Panc1 (cell line): ENCODE measurements at places on chromosomes 5 and 9.

GRCh38 chr5:8749556-8749955, 796.3 kb downstream of the SEMA5A start:
- DNase-seq = no peak

DNA sequence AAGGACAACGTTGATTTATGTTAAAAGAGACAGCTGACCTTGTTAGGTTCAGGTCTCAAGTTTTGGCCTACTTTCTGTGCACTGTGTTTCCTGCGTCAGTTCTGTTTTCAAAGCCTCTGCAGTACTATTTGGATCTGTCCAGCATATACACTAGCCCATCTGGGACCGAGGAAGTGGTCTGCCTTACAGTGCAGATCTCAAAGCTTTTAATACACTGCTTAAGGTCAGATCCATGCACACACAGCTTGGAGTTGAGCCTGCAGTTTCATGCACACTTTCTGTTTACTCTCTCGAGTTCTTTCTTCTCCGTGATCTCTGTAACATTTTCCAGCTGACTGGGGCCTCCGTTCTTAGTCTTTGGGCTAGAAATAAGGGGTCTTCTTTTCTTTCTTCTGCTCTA, 24.1 kb downstream of the CARTPT start:
- DNase-seq = no peak

GRCh38 chr5:2030131-2030530, 147.4 kb upstream of the IRX4 start:
- no peak for DNase-seq

DNA sequence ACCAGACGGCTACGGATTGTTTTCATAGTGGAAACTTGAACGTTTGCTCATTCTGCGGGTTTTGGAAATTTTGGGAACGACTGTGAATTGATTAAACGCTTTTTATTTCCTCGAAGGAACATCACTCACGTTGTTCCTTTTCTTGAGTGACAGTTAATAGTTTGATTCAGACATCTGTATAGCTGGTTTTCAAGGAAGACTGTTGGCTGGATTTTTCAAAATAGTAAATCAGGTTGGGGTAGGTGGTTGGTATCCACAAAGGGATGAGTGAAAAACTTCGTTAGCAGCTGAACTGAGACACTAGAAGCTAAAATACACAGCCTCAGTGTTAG, 1.1 kb downstream of the TGFBR1 start:
- no peak for DNase-seq

DNA sequence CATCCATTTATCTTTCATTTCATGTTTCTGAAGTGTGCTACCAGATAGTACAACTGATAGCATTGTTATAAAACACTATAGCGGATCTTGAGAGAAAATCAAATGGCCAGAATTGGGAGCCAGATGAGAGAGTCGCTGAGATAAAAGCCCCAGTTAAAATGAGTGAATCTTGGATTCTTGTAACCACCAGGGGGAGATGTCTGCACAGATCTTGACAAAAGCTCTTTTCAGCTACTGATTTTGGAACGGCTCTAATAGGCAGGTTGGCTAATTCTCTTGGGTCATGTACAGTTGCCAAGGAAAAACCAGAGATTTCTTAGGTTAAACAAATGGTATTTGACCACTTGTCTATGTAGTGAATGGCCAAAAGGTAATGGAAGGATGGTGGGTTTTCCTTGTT, 21.7 kb downstream of the F2RL2 start:
- no peak for DNase-seq

GRCh38 chr5:9876451-9876850, 246.3 kb upstream of the TAS2R1 start:
- DNase-seq = no peak

DNA sequence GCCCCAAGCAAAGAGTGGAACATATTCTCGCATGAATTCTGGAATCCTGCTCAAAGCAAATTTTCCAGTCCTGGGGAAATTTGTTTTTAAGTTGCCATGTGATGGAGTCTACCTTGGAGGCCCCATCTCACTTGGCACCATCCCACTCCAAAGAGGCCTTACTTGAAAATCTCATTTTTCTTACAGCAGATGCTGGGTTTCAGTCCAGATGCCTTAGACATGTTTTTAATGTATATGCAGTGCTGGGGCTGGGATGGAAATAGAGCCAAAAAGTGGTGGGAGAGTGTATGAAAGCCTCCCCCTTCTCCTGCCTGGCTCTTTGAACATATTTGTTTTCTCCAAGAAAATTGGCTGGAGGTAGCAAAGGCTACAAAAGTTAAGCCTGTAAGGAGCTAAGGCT, 493.7 kb downstream of the ENC1 start:
- DNase-seq = no peak

- DNase-seq = no peak
Measured at GRCh38 chr5:23635938-23636337, 128.5 kb downstream of the PRDM9 start.

- no peak for DNase-seq
Measured at GRCh38 chr9:69442486-69442885, 117.5 kb downstream of the ENTREP1 start.

- peak; percentile 48 for DNase-seq
Measured at GRCh38 chr5:90932052-90932699, 373.6 kb downstream of the ADGRV1 start.

DNA sequence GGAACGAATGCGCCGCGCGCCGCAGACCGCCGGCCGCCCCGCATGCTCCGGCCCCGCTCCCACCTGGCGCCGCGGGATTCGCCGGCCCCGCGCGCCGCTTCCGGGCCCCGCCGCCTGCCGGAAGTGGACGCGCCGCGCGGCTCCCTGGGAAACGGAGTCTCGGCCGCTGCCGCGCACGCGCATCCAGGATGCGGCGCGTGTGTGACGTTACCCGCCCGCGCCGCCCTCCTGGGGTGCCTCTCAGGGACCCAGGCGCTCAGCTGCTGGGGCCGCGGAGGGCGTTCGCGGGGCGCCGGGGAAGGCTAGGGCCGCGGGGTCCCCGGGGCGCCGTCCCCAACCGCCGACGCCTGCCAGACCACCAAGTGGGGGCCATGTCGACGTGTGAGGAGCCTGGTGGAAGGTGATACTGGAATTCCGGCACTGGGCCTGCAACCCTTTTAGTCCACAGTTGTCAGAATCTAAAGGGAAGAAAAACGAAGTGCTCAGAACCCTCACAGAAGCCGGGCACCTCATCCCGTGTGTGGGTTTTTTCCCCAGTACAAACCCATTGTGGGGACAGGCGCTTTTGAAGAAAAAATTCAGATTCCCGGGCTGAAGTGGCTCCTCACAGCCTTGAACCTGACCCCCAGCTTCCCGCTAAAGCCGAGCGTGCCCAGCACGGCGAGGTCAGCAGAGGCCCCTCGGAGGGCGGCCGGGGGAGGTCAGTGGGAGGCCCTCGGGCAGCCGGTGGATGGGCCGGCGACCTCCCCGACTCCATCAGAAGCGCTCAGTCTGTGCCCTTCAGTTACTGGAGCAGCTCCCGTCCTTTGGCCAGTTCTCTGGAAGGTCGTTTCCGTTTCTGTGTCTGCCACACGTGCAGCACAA, at the start of gene CLPTM1L:
Gene CLPTM1L, minus strand, starts transcription at position 125 of the 864 bp plus-strand sequence. CDS start 258 bp downstream, outside the sequence.
- DNase-seq = peak; percentile 24

GRCh38 chr5:43208658-43209057, 16.6 kb downstream of the NIM1K start:
- DNase-seq = no peak

- no peak for DNase-seq
Measured at GRCh38 chr9:82495884-82496777, 507.6 kb downstream of the SPATA31D1 start.

DNA sequence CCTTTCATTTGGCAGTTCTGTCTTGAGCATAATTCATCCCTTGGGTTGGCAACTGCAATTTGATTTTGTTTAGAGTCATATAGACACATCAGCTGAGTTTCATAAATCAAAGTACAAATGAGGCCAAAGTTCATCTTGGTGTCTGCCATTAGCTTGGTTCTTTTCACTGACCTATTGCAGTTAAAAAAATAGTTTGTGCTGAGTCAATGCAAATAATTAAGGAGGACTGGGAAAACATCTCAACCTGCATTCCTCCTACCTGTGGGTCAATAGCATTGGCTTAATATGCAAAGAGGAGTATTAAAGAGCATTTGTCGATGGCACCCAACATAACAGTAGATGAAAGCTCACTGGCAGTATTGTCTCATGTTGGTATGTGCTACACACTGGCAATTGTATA, 1.6 kb downstream of the PKD2L2 start:
- no peak for DNase-seq

DNA sequence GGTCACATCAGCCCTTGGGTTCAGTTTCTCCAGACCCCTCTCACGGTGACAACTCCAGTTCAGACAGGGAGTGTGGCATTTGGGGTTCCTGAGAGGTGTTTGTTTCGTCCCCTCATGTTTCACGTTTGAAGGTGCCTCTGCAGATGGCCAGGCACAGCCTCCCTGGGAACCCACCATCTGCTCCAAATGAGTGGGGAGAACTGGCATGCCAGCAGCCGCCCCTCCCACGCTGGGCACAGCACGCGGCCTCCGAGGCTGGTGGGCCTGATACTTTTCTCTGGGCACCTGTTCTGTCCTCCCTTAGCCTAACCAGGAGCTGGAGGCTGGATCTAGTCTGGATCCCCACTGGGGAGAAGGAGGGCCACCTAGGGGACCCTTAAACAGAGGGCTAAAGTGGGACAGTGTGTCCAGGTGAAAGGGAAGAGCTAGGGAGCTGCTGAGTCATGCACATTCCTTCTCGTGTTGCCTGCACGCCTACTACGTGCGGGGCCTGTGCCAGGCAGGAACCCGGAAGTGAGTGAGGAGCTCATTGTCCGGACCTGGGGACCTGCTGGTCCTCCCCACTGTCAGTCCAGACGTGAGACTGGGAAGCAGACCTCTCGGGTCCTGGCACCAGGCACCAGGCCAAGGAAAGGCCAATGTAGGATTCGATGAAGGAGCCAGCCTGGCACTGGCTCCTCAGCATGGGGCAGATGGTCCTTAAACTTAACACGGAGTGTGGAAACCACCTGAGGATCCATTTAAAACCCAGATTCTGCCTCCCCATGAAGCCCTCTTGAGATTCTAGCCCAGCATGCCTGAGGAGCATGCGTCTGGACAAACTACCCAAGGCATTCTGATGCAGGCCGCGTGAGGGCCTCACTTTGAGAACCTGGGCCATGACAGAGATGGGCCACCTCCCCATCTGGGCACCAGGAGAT, 11.7 kb downstream of the DNM1 start:
- DNase-seq = no peak

DNA sequence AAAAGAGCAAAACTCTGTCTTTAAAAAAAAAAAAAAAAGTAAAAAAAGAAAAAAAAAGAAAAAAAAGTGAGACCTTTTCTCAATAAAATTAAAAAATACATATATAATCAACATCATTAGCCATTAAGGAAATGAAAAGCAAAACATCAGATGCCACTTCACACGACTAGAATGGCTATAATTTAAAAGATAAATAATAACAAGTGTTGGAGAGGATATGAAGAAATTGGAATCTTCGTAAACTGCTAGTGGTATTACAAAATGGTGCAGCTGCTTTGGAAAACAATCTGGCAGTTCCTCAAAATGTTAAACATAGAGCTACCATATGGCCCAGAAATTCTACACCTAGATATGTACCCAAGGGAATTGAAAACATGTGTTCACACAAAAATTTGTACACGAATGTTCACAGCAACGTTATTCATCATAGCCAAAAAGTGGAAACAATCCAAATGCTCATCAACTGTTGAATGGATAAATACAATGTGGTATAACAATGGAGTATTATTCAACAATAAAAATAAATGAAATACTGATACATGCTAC, 45.3 kb upstream of the SIL1 start:
- DNase-seq = no peak

GRCh38 chr9:86445671-86446070, 91.5 kb upstream of the TUT7 start:
- DNase-seq = no peak

DNA sequence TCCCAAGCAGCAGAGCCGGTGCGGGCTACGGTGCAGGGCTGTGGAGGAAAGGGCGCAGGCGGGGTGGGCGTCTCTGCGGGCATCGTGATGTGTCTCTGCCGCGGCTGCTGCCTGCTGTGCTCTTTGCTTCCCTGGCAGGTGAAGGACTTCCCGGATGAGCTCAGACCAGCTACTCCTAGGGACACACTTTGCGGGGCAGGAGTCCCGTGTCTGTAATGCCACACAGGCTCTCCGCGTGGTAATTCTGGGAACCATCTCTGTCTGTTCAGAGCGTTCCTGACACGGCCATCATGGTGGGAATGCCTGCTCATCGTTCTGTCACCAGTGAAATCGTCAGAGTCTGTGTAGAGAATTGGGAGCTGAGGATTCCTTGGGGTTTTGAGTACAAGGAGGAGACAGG, 235.5 kb downstream of the FANCC start:
- no peak for DNase-seq

- no peak for DNase-seq
Measured at GRCh38 chr5:86461169-86461956, 156.4 kb upstream of the COX7C start.

GRCh38 chr9:78821126-78821822, 524.3 kb downstream of the PSAT1 start:
- DNase-seq = no peak

- no peak for DNase-seq
Measured at GRCh38 chr5:1245905-1246576, 20.9 kb downstream of the SLC6A18 start.

GRCh38 chr9:33144551-33144950, 22.6 kb downstream of the B4GALT1 start:
- no peak for DNase-seq

GRCh38 chr5:126718236-126718868, 58.6 kb upstream of the LMNB1 start:
- no peak for DNase-seq

GRCh38 chr5:158373608-158374395, 514.9 kb upstream of the CLINT1 start:
- DNase-seq = no peak

DNA sequence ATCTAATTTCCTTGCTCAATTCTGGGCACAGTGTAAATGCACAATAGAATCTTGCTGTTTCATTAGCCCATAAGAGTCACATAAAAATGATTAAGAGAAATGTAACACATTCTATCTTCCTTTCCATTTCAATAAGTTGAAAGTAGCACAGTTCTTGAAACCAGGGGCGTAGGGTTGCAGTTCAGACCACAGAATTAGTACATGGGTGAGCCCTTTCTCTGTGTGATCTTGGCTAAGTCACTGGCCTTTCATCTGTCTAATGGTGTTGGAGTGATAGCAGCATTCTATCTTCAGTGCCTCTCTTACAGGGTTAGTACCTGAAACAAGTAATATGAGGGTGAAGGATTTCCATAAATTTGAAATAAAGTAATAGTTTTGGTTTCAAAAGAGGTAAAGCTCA, 445.3 kb upstream of the ZNF462 start:
- no peak for DNase-seq
